ENCODE measurements at places on chromosomes 7 and 10.

- no peak for DNase-seq
Measured at GRCh38 chr7:14717816-14718215, 184.7 kb downstream of the DGKB start.

DNA sequence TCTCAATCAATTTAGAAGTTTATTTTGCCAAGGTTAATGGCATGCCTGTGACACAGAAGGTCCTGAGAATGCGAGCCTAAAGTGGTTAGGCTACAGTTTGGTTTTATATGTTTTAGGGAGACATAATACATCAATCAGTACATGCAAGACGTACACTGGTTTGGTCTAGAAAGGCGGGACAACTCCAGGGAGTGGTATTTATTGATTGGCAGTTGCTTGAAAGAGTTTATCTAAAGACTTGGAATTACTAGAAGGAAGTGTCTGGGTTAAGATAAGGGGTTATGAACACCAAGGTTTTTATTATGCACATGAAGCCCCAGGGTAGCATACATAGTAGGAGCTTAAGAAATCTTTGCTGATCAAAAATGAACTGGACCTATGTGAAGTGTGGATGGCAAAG lies 21.5 kb downstream of the NPVF start:
- DNase-seq, result no peak

- DNase-seq, result no peak
Measured at GRCh38 chr10:46530249-46531186, 25.9 kb downstream of the GPRIN2 start.

- no peak for DNase-seq
Measured at GRCh38 chr7:391961-392524, 102.1 kb downstream of the FOXL3 start.

DNA sequence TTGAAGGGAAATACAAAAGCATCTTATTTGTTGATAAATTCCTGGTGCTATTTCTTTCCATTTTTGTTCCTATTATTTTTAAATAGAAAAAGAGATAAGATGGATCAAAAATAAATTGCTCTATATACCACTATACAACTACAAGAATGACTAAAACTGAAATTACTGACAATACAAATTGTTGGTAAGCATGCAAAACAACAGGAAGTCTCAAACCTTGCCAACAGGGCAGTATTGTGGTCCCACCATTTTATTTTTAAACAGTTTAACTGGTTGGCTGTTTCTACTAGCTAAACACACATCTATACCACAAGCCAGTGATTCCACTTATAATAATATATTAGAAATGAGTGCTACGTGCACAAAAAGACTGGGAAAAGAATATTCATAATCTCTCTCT lies 213.0 kb downstream of the JAZF1 start:
- no peak for DNase-seq

- DNase-seq, result peak; percentile 54
Measured at GRCh38 chr7:74269757-74270277, 15.6 kb upstream of the RFC2 start.

- no peak for DNase-seq
Measured at GRCh38 chr10:59823111-59823510, 69.9 kb upstream of the MRLN start.

DNA sequence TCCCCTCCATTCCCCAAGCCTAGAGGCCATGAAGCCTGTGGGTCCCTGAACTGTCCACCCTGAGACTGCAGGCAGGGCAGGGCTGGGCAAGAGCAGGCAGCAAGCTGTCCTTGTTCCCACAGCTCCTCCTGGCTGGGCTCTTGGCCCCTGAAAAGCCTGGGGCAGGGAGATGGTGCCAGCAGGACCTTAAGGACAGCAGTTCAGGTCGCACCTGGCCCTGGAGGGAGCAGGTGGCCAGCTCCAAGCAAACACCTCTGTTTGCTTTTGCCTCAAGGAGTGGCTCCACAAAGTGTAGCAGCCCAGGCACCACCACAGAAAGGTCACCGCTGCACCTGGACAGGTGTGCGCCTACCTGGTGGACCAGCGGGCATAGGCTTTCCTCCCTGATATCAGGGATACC lies 5.2 kb downstream of the RET start:
- DNase-seq, result no peak

- DNase-seq, result no peak
Measured at GRCh38 chr10:132420469-132420980, 23.5 kb downstream of the PWWP2B start.

DNA sequence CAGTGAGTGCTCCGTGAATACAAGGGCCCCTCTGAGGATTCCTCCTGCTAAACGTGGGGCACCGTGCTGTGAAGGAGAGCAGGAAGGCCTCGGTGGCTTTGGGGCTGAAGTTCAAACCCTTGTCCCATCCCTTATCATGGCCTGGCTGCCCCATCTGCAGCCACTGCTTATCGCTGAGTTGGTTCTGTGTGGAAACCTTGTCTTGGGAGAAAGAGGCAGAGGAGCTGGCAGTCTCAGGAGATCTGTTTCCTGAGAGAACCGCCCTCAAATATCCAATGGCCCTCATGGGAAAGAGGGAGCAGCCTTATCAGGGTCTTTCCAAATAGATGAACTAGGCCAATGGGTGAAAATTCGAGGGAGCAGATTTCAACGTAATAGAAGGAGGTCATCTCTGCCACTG lies 52.0 kb upstream of the NRF1 start:
- no peak for DNase-seq

GRCh38 chr10:102914781-102915180 lies 3.3 kb upstream of the CNNM2 start:
- DNase-seq, result no peak

GRCh38 chr10:70672165-70673042 lies at the start of gene ADAMTS14:
TSS of gene ADAMTS14 (plus strand) at chr10:70672506. CDS start at chr10:70672803, 297 bp downstream.
- DNase-seq, result no peak
